Stimulated activated CD4-positive, alpha-beta T cell treated with anti-CD3 and anti-CD28 coated beads, Interleukin-4, amount 100 ng/mL, for 24 hours (primary cell): ENCODE measurements at places on chromosomes 6 and 20.

DNA sequence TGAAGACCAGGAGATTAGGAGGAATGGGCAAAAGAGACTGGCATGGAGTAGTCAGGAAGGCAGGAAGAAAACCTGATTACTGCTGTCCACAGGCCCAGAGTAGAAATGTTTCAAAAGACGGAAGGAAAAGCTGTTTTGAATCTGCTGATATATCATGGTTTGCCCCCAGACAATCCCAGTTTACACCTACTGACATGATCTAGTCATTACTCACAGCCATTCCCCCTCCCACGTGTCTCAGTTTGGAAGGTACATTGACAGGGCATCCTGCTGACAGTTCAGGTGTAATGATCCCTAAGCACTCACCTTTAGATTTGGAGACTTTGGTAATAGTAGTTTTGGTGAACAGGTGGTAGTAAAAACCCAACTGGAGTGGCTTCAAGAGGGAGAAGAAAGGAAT, 9.8 kb upstream of the TXNDC5 start:
- DNase-seq, result peak; percentile 49

DNA sequence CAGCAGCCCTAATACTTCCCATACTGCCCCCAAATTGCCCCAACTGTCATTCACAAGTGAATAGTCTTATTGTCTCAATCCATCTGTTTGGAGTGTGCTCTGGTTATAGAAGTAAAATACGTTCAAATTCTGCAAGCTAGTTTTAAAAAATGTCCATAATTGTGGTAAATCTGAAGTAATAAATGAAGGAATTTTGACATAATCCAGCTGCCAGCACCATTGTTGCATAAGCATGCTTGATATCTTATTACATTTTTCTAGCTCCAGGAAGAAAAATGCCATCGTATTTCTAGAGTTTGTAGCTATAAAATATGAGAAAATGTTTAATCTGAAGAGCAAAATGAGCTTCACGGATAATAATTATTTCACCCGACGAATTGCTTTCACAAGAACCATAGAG, 664.7 kb downstream of the RFPL4B start:
- DNase-seq, result no peak

DNA sequence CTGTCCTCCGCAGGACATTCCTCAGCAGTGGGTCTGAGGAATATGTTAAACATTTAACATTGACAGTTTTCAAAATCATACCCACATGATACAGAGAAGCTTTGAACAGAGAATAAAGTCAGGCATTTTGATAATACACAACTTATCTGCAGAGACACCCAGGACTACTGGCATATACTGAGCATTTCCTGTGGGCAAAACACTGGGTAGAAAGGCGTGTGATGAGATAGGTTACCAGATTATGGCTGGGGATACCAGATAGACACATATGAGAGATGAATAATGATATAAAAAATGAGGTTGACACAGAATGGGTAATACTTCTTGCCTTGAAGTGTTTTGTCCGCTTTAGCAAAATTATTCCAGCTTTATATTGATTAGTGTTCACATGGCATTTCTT, 31.4 kb upstream of the TRIM26 start:
- DNase-seq, result no peak

- no peak for DNase-seq
Measured at GRCh38 chr6:52307900-52308372, 23.4 kb upstream of the MCM3 start.

- DNase-seq, result no peak
Measured at GRCh38 chr6:82573254-82573972, 209.8 kb downstream of the TPBG start.

GRCh38 chr20:42938441-42939205, 251.1 kb downstream of the PTPRT start:
- DNase-seq, result no peak

DNA sequence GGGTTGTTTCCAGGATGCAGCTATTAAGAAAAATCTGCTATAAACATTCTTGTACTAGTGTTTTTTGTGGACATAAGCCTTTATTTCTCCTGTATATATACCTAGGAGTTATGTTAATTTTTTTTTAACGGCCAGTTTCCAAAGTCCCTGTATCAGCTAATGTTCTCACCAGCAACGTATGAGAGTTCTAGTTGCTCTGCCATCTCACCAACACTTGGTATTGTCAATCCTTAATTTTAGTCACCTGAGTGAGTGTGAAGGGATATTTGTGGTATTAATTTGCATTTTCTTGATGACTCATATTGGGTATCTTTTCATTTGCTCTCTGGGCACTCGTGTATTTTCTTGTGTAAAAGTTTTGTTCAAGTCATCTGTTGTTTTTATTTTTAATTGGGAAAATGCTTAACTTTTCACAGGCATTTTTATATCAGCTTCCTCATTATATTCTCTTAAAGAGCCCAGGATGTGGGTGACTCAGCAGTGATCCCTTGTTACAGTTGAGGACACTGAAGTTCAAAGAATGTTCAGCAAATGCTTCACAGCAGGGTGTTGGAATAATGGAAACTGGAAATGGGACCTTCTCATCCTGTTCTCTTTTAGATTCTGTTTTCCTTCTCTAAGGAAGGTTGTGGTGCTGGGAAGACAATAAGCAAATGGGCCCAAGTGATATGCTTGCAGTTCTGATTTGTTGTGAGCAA, 211.7 kb upstream of the PRND start:
- no peak for DNase-seq
